ENCODE measurements at places on chromosomes 6 and 20. TPM values are rescaled to one million over a fixed set of nuclear protein-coding genes. Genes with fewer than 3 reads are reported as not detected.

- DNase-seq, result no peak
These were observed 119.9 kb downstream of the HFE start for GRCh38 chr6:26206868-26207801.

- no peak for DNase-seq
These were observed 34.1 kb downstream of the EZR start for GRCh38 chr6:158785036-158785435.

DNA sequence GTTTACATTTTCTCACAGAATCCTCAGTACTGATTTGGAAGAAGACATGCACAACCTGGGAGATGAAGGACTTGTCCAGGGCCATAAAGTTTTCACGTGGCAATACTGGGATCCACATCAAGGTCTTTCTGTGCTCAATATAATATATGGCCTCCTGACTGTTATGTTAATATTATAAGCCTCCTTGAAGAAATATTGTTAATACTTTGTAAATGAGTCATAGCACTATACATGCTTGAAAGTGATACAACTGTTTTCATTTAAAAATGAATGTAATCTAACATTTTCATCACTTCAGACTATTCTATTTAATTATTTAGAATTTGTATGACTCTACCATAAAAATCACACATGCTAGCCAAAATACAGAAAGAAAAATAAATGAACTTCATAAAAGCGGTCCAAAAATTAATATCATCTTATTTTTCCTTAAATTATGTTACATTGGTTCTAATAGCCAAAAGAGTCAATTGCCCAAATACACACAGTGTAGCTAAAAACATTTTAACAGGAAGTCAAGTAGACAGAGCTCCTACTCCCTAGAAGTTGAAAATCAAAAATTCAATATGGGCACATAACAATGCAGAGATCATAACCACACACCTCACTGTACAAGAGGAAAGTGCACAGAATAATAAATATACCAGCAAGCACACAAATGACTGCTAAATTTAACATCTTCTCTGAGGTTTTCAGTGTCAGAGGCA lies 188.0 kb upstream of the HDDC2 start:
- DNase-seq, result no peak

GRCh38 chr6:57261926-57262325 lies 39.8 kb upstream of the RAB23 start:
- DNase-seq, result no peak

GRCh38 chr6:150940941-150941340 lies 75.4 kb downstream of the MTHFD1L start:
- no peak for DNase-seq

DNA sequence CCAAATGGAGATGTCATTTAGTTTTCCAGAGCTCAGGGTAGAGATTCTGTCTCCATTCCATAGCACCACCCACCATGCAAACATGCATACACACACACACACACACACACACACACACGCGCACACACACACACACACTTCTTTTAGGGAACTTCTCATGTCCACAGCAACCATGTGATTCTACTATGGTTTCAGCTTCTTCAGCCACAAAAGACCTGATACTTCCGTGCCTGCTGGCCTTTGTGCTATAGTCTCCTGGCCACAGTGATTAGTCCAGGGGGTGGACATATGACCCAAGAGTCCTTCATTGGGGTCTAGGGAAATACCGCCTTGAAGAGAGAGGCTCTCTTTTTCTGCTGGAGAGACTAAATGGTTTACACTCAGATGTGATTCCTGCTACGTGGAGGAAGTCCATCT lies 53.5 kb downstream of the CARMIL1 start:
- no peak for DNase-seq

GRCh38 chr6:31597006-31597405 lies 4.2 kb upstream of the NCR3 start:
- DNase-seq, result peak; percentile 49

DNA sequence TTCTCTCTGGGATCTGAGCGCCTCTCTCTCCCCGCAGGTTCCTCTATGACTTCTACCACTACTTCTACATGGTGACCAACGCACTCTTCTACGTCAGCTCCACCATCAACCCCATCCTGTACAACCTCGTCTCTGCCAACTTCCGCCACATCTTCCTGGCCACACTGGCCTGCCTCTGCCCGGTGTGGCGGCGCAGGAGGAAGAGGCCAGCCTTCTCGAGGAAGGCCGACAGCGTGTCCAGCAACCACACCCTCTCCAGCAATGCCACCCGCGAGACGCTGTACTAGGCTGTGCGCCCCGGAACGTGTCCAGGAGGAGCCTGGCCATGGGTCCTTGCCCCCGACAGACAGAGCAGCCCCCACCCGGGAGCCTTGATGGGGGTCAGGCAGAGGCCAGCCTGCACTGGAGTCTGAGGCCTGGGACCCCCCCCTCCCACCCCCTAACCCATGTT lies 36.3 kb upstream of the MRGBP start:
- no peak for DNase-seq

GRCh38 chr20:48326868-48327267 lies 500.9 kb downstream of the PREX1 start:
- DNase-seq, result no peak

- no peak for DNase-seq
These were observed 11.7 kb downstream of the SNTA1 start for GRCh38 chr20:33431797-33432381.

GRCh38 chr6:33577106-33577535 lies 3.0 kb downstream of the BAK1 start:
- DNase-seq, result peak; percentile 36

DNA sequence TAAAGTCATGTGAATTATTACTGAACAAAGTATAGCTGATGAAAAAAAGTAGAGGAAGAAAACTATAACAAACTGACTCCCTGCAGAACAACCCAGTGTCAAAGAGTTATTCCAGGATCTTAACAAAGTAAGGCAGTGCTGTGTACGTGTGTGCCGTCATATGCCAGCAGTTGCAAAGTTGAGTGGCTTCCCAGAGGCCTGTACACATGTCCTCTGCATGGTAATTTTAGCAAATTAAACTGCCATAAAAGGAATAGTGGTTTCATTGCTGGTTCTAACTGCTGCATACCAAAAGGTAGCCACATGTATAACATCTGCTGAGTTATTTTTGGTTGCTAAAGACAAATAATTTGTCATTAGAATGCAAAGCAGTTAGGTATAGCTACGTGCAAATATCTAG lies 44.8 kb downstream of the RIPOR2 start:
- DNase-seq, result no peak

DNA sequence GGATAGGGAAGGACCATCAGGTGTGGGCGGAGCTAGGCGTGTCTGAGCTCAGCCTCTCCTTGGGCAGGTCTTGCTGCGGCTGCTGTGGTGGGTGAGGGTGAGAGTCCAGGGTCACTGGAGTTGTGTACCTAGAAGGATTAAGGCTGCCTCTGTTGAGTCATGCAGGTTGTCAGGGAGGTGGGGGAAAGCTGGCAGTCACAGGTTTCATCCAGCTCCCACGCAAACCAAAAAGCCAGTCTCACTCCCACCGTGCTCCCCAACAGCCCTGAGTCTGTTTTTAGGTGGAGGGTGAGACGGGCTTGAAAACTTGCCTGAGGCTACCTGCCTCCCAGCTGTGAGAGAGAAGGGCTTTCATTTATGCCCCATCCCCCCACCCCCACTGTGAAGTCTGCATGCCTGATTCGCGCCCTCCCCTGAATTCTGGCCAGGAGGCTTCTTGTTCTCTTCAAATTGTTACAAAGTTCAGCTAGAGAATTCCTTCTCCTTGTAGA lies 161.5 kb downstream of the MYLK4 start:
- DNase-seq, result no peak

- DNase-seq, result no peak
These were observed 219.1 kb downstream of the ZMYND8 start for GRCh38 chr20:47137231-47137870.

DNA sequence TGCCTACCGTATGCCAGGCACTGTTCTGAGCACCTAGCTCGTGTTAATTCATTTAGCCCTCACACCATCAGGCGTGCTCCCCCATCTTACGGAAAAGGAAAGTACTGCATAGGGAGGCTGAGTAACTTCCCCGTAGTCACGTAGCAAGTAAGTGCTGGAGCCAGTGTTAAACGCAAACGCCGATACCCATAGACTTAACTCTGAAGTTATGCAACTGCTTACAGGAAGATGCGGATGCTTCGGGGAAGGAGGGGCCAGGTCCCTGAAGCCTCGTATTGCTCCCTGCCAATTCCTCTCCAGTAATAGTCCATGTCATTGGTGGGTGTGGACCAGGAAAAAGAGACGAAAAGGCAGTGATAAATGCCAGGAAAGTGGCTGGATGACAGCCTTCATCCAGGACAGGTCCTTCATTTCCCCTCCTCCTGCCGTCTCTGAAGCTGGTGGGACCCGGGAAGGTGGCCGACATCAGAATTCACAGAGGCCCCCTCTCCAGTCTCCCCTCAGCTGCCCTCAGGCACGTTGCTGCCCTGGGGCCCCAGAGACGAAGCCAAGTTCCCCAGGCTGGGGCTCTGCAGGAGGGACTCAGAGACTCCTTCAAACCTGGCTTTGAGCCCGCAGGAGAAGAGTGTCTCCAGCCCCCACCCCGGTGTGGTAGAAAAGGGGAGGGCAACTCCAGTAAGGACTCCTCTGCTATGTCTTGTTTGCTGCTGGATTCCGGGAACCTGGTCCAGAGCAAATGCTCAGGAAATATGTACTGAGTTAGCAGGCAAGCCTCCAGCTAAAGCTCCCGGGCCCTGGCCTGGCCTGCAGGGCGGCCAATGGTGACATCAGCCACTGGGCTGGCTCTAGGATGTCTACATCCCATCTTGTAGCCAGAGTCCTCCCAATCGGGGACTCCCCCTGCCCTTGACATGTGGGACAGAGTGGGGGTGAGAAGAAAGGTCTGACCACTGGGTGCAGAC lies 37.8 kb downstream of the RAB44 start:
- peak; percentile 40 for DNase-seq

DNA sequence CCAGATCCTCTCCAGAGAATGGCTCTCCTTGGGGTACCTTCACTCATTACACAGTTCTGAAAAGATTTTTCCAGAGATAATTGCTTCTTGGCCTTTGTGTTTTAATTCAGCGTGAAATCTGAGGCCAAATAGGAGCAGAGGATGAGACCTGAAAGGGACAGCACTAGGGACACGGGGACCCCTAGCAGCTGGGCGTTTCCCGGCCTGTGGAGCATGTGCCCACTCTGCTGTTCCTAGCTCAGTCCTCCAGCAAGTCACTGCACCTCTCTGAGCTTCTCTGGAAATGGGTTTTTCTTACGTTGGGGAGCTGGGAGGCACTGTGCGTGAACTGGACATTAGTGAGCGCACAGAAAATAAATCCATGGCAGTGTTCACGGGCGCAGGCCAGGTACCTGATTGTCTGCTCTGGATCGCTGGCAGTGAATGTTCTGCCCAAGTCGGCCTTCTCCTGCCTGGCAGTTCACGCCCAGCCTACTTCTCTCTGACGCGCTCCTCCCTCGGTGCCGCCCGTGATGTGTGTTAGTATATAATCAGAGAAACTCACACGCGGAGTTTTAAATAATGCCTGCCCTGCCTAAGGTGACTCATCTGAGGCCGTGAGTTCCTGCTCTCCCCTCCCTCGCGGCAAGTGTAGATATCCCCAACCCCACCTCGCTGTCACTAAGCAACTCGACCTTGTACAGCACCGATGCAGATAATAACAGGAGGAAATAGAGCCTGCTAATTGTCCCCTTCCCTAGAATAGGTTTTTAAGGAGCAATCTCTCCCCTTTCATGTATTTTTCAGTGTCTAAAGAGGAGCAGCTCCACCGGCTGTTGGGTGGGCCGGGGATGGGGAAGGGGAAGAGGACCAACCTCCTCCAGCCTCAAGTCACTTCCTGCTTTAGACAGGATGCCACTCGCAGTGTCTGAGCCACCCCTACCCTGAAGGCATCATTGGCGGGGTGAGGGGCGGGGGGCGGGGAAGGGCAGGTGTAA lies 2.7 kb upstream of the TUBB2A start:
- DNase-seq, result peak; percentile 42

- no peak for DNase-seq
These were observed 15.9 kb upstream of the APCDD1L start for GRCh38 chr20:58531063-58531462.

GRCh38 chr20:12466915-12467314 lies 541.9 kb upstream of the SPTLC3 start:
- DNase-seq, result no peak

DNA sequence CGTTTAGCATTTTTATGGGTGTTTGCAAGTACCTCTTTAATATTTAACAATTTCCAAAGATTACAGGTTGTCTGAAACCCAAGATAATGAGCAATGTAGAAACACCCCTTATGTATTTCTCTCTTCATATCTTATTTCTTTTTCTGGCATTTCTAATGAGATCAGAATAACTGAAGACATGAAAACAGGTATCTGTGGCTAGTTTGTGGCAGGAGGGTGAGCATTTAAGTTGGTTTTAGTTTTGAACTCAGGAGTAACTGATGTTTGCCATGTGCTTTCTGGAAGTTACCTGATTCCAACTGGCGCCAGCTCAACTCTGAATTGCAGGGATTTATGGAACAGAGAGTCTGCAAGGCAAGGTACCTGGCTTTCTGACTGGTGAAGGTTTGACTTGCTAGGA lies 35.4 kb upstream of the PRL start:
- DNase-seq, result no peak

GRCh38 chr6:51648236-51648635 lies 439.2 kb downstream of the PKHD1 start:
- DNase-seq, result no peak

- no peak for DNase-seq
These were observed 47.6 kb downstream of the HTR1B start for GRCh38 chr6:77415706-77416105.

DNA sequence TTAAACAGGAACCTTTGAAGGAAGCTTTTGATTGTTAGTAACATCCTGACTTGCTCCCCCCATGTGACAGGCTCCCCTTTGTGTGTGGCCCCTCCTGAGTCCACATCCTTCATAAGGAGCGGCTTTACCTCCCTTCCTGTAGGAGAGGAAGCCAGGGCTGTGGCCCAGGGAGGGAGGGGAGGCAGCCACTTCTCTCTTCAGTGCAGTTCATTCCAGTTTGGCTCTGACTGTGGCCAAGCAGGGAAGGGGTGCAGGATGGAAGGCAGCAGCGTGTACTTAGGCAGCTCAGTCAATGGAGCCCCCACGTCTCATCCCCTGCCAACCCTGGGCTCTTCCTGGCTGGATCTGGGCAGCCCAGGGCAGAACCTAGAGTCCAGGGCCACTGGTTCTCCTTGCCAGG lies 295.2 kb downstream of the QKI start:
- DNase-seq, result no peak

- no peak for DNase-seq
These were observed 27.9 kb downstream of the ESR1 start for GRCh38 chr6:151835396-151835795.

GRCh38 chr6:35049156-35049735 lies 91.9 kb downstream of the TCP11 start:
- no peak for DNase-seq

GRCh38 chr6:21521276-21521675 lies 72.3 kb upstream of the SOX4 start:
- no peak for DNase-seq

GRCh38 chr20:891058-891705 lies 25.0 kb downstream of the ANGPT4 start:
- no peak for DNase-seq

CST5 gene
- not detected for total RNA-seq

LAMA5 gene
- 0.63 TPM for total RNA-seq

SAMD10 gene
- total RNA-seq, result 21.0 TPM

LAMA2 gene
- 0.15 TPM for total RNA-seq

EYA2 gene
- 0.28 TPM for total RNA-seq

PRKN gene
- total RNA-seq, result 0.43 TPM

ELOVL5 gene
- 162 TPM for total RNA-seq

TCP11 gene
- total RNA-seq, result not detected

CCR6 gene
- total RNA-seq, result 20.0 TPM

OR12D3 gene
- not detected for total RNA-seq

COL11A2 gene
- total RNA-seq, result 0.60 TPM

DBNDD2 gene
- total RNA-seq, result 11.4 TPM

CASS4 gene
- 13.2 TPM for total RNA-seq

ABHD16B gene
- not detected for total RNA-seq

Measured in activated CD4-positive, alpha-beta memory T cell treated with anti-CD3 and anti-CD28 coated beads, Interleukin-2, amount 10 ng/mL, durations not matched to agents 7 days and 5 days (primary cell).